ENCODE measurements at places on chromosomes 16 and 17.

DNA sequence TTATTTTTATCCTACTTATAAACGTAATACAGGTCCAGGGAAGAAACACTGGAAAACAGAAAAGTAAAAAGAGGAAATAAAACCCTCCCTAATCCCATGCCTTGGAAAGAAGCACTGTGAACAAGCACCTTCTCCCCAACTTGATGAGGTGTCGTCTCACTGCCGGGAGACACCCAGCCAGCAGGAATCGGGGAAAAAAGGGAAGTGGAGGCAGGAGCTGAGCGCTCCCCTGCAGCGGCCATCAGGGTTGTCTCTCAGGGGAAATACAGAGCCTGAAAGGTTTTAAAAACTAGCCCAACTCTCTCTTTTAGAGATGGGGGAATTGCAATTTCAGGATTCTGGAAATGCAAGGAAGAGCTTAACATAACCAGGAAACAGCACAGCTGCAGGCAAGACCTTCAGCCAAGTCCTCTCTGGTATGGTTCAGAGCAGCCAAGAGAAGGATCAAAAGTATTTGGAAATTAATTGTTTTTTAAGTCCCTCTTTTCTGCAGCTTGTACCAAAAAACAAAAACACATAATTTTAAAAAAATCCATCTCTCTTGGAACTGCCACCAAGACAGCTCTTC, 96.3 kb upstream of the RCVRN start:
- DNase-seq = no peak

DNA sequence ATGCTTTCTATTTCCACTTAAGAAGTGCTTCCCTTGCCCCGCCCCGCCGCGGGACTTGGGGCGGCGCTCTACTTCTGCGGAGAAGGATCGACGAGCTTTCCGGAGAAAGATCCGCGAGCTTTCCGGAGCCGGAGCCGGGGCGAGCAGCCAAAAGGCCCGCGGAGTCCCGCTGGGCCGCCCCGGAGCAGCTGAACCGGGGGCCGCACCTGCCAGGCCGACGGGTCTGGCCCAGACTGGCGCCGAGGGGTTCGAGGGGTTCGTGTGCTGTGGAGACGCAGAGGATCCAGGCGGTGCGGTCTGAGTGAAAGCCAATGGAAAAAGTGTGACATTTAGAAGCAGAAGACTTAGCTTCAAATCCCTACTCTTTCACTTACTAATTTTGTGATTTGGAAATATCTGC, 50.8 kb downstream of the TBC1D26 start:
- DNase-seq = no peak

DNA sequence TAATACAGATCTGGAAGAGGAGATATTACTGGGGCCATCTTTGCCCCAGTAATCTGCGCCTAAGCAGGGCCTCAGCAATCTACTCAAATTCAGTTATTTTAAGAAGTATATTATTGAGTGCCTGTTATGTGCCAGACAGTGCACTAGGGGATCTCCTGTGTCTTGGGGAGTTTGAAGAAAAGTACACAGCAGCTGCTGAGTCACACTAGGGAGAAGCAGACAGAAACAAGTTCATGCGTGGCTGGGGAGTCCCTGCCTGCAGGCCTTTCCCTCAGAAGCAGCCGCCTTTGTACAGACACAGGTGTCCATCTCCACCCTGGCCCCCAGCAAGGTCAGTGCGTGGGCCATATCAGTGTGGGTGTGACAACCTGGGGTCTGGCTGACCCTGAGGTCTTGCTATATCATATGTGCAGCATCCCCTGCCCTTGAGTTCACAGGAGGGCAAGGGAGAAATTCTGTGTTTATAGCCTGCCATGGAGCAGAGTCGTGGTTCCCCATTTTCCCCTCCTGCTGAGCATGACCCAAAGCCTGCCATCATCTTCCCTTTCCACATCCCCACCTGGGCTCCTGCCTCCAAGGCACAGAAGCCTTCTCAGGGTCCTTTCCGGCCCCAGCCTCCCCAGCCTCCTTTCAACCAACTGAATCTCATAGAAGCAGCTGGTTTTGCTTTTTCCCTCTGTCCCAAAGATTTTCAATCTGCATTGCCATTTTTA, 229.9 kb upstream of the SDK2 start:
- DNase-seq = no peak

- no peak for DNase-seq
Observed at GRCh38 chr17:36689089-36689667, 87.8 kb downstream of the MRM1 start.

GRCh38 chr16:15856901-15857698, at the start of gene MYH11:
Gene MYH11 (minus strand): TSS chr16:15857028. CDS start chr16:15838252, 18,776 bp downstream.
- no peak for DNase-seq

- DNase-seq = no peak
Observed at GRCh38 chr17:31508288-31509094, 117.0 kb downstream of the RAB11FIP4 start.

DNA sequence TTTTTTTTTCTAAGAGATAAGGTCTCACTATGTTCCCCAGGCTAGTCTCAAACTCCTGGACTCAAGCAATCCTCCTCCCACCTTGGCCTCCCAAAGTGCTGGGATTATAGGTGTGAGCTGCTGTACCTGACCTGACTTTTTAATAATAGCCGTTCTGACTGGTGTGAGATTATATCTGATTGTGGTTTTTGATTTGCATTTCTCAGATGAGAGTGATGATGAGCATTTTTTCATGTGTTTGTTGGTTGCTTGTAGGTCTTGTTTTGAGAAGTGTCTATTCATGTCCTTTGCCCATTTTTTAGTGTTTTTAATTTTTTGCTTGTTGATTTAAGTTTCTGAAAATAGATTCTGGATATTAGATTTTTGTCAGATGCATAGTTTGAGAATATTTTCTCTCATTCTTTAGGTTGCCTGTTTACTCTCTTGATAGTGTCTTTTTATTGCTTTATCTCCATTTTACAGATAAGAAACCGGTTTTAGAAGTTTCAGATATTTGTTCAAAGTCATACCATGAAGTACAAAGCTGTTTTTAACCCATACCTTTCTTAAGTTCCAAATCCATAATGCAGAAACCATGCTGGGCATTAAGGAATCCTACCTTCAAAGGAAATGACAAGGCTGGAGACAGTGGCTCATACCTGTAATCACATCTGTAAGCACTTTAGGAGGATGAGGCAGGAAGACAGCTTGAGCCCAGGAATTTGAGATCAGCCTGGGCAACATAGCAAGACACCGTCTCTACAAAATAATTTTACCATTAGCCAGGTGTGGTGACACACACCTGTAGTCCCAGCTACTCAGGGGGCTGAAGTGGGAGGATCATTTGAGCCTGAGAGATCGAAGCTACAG, 168.4 kb upstream of the TBX2 start:
- no peak for DNase-seq

- DNase-seq = no peak
Observed at GRCh38 chr17:32546031-32546444, 59.2 kb downstream of the CDK5R1 start.

GRCh38 chr16:87434146-87434667, 42.1 kb downstream of the MAP1LC3B start:
- DNase-seq = no peak

- no peak for DNase-seq
Observed at GRCh38 chr16:3789375-3790099, 72.2 kb upstream of the TRAP1 start.

GRCh38 chr16:49799172-49799571, 56.7 kb downstream of the ZNF423 start:
- DNase-seq = no peak

- DNase-seq = no peak
Observed at GRCh38 chr17:19958023-19958422, 19.6 kb downstream of the AKAP10 start.

- no peak for DNase-seq
Observed at GRCh38 chr16:24996301-24996700, 18.9 kb downstream of the ARHGAP17 start.

- no peak for DNase-seq
Observed at GRCh38 chr16:8964462-8964861, 756 bp upstream of the USP7 start.

GRCh38 chr16:11986521-11987057, 10.1 kb downstream of the SNX29 start:
- no peak for DNase-seq

- DNase-seq = no peak
Observed at GRCh38 chr17:80443916-80444643, 29.1 kb downstream of the ENDOV start.

DNA sequence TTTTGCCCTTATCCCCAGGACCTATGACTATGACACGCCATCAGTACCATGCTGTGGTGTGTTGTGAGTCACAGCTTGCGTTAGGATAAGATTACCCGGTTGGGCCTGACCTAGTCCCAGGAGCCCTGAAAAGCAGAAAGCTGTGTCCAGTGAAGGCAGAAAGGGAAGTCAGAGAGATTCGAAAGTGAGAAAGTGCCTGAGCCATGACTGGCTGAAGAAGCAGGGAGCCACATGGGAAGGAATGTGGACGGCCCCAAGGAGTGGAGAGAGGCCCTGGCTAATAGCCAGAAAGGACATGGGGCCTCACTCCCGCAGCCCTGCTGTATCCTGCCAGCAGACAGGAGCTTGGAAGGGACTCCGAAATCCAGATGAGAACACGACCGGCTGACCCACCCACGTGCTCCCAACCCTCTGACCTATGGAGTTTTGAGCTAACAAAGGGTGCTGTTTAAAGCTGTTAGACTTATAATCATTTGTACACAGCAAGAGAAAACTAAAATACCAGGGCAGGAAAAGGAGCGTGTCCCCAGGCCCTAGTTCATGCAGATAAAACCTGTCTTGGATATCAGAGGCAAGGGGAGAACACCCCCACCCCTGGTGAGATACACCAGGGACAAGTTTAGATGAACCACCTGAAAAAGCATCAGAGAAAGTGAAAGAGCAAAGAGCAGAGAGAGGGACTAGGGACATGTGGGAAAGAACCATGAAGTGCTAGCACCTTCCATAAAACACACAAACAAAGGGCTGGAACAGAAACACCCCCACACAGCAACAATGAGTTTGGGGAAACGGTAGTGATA, 115.3 kb downstream of the SLC39A11 start:
- DNase-seq = no peak

GRCh38 chr16:79648826-79649225, 48.3 kb upstream of the MAF start:
- DNase-seq = no peak

GRCh38 chr16:12470311-12471229, 333.1 kb downstream of the CPPED1 start:
- DNase-seq = no peak

DNA sequence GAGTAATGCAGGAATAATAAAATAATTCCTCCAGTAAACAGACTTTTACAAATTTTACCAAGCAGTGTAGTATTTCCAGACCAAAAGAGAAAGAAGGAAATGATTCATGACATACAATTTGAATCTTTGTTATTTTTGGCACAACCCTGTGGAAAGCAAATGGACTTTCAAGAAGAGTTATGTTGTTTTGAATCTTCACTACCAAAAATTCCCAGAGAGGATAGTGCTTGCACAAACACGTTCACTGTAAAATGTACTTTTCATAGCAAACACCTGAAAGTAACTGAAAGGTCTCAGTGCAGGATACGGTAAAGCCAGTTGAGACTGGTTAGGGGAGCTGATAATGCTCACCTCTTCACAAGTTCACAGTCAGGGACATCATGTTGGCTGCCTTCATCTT, 107.1 kb downstream of the USP22 start:
- no peak for DNase-seq

GRCh38 chr16:61432421-61432820, 603.8 kb downstream of the CDH8 start:
- DNase-seq = no peak

GRCh38 chr16:57959121-57959520, 11.8 kb downstream of the CNGB1 start:
- DNase-seq = no peak

- no peak for DNase-seq
Observed at GRCh38 chr16:58118801-58119508, 10.2 kb downstream of the CFAP20 start.

GRCh38 chr17:3030096-3030495, 33.3 kb downstream of the OR1D5 start:
- DNase-seq = no peak

DNA sequence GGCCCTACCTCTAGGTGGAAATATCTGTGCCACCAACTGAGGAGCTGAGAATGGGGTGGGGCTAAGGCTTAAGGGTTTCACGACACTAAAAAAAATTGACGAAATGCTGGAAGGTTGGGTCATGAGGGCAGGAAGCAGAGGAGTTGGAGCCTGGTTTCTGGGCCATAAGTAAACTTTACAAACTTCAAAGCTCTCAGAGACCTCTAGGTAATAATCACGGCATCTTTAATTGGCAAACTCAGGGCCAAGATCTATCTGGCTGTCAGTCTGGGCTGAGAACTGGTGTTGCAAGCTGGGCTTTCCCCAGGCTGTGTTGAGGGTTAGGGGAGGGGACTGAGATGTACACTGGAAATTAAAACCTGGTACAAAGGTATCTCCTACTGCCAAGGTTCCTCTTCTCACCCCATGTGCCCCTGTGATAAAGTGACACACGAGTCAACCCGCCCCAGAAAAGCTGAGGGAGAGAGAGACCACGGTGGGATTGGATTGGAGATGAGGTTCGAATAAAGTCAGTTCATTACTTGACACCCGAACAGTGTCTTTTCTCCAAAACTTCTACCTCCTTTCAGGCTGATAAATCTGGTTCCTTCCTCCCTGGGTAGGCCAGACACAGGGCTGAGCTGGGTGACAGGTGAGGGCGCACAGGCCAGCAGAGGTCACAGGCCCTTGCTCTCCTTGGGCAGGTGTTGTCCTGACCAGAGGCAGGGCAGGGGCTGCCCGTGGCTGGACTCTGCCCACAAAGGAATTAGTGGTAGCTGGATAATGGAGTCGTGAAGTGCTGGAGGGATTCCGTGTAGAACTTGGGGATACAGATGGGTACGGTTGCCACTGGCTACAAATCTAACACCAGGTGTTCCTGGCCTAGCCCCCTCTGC, 4.0 kb upstream of the ZNF768 start:
- no peak for DNase-seq

- no peak for DNase-seq
Observed at GRCh38 chr17:5200360-5200759, 8.7 kb upstream of the ZNF594 start.

DNA sequence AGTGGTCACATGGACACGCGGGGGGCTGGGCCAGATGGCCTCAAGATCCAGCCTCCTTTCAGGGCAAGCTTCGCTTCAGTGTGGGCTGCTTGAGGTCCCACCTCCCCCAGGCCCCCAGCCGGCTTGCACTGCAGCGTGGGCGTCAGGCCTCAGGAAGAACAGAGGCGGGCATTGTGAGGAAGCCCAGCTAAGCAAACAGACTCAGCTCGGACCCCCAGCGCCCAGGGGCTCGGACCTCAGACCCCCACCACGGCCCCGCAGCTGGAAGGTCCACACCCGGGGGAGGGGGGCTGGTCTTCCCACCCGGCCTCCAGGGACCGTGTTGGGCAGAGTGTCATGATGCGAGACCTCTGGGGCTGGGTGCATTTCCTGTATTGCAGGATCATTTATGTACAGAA, 24.7 kb upstream of the ZNF469 start:
- DNase-seq = no peak

- no peak for DNase-seq
Observed at GRCh38 chr17:4520060-4520893, 21.6 kb downstream of the SPNS2 start.

GRCh38 chr16:47483616-47484015, 22.5 kb downstream of the PHKB start:
- DNase-seq = no peak

Measured in prostate gland (tissue), 2 donors.